Lung (tissue), 17 donors: ENCODE measurements at places on chromosomes 1 and 21. TPM values are rescaled to one million over a fixed set of nuclear protein-coding genes. Genes with fewer than 3 reads are reported as not detected.

DNA sequence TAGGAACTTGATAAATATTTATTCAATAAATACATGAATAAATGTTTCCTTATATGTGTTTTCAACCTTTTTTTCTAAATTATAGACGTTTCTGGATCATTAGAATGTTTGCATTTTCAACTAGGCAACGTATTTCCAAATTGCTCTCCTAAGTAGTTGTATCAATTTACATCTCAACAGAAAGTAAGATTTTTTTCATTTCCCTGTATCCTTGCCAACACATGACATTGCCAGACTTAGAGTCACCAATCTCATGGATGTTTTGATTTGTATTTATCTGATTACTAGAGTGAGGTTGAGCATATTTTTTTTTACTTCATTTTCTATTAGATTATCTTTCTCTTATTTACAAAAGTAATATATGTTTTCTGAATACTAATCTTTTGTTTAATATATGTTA lies 22.2 kb upstream of the SMG7 start:
- DNase-seq, result peak; percentile 70

DNA sequence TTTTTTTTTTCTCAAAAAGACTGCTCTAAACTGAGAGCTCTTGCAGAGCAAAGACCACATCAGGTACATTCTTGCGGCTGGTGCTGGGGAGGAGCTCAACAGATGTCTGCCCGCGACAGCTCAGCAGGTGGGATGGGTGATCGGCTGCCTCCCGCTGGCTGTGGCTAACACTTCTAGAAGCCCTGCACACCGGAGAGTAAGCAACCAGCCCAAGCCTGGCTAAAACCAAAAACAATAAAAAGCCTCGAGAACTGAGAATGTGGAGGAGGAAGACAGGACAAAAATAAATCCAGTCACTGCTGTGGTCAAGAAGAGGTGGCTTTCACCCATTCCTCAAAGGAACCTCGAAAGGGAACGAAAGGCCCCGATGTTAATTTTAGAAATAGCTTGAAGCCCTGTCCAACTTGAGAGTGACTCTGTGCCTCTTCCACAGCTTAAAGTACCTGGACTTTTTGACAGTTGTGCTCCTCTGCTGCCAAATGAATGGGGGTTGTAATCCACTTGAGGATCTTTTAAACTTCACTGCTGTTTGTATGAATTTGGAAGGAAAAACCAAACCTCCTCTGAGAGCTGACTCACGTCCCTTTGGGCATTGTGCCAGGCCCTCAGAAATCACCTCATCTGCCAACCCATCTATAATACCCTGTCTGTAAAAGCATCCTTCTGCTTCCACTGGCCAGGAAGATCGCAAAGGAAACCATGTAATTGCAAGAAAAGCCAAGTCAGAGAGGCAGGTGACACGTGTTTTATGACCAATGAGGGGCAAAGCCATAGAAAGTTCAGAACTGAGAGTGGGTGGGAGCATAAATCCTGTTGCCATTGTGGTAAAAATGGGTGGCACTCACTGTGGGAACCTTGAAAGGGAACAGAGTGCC lies 78.6 kb downstream of the KCNN3 start:
- DNase-seq, result no peak

DNA sequence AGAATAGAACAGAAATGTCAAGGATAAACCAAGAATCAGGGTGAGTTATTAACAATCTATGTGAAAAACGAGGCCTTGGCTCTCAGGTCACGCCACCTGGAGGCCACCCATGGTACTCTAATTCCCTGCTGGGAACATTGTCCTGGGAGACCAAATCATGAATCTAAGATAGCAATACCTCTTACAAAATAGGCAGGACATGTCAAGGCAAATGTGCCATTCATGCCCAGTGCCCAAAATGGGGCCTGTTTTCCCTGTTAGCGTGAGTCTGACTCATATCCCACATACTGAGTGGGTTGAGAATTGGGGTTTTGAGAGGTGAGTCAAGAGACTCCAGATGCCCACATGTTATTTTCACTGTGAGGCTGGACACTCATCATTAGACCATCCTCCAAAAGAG lies 380.8 kb downstream of the HHIPL2 start:
- peak; percentile 3 for DNase-seq

DNA sequence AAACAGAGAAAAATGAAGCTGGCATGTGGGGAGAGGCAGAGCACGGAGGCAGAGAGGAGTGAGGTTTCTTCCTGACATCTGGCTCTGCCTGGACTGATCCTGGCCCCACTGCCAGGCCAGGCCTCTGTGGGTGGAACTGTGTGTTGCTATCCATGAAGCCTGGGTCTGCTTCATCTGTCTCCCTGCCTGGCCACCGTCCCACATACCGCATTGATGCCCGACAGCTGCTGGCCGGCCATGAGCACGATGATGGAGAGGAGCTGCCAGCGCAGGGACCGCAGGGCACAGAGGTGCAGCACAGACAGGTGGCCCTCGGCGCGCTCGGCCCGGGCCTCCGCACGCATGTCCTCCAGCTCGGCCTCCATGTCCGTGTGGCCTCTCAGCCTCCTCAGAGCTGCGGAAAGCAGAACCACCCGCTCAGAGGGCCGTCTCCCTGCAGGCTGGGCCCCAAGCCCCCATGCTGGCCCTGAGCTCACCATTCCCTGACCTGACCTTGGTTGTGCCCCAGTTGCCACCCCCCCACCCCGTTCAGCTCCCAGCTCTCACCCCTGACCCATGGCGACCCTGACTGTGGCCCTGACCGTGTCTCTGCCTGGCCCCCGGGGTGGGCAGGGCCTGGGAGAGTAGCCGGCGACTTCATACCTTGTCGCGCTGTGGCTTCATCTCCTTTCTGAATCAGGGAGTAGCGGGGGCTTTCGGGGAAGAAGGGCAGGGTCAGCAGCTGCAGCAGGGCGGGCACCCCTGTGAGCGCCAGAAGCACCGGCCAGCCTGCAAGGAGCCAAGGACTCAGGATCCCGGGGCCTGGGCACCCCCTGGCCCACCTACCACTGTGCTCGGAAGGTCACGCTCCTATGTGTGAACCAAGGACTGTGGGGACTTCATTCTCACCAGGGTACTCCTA lies 11.5 kb downstream of the SLC2A7 start:
- peak; percentile 23 for DNase-seq

DNA sequence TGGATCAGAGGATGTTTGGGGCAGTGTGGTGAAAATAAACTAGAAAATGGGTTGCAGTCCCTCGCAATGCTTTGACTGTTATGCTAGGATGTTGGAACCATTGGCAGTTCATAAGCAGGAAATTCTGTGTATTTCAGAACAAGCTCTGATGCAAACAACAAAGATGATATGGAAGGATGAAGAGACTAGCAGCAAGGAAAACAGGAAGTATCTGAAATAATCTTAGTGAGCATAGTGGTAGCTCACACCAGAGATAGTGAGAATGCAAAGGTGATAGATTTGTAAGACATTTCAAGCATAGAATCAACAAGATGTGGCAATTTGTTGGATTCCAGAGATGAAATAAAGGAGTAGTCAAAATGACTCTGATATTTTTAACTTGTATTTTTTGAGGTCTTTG lies 11.1 kb upstream of the RCC1 start:
- DNase-seq, result no peak

- no peak for DNase-seq
Measured at GRCh38 chr1:148355976-148356375, 127.1 kb downstream of the PPIAL4G start.

- no peak for DNase-seq
Measured at GRCh38 chr1:93723110-93723509, 41.5 kb upstream of the BCAR3 start.

DNA sequence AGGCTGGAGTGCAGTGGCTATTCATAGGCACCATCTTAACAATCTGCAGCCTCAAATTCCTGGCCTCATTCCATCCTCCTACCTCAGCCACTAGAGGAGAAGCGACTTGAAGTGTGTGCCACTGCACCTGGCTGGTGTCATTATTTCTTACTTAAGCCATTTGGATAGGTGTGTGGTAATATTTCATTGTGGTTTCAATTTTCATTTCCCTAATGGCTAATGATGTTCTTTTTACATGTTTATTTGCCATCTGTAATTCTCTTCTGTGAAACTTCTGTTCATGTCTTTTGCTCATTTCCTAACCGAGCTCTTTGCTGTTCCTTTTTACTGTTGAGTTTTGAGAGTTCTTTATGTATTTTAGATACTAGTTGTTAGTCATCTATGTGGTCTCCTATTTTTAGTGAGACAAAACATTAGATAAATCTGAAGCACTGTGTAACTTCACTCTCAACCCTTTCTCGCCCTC lies 66.8 kb downstream of the SLC27A3 start:
- DNase-seq, result no peak

DNA sequence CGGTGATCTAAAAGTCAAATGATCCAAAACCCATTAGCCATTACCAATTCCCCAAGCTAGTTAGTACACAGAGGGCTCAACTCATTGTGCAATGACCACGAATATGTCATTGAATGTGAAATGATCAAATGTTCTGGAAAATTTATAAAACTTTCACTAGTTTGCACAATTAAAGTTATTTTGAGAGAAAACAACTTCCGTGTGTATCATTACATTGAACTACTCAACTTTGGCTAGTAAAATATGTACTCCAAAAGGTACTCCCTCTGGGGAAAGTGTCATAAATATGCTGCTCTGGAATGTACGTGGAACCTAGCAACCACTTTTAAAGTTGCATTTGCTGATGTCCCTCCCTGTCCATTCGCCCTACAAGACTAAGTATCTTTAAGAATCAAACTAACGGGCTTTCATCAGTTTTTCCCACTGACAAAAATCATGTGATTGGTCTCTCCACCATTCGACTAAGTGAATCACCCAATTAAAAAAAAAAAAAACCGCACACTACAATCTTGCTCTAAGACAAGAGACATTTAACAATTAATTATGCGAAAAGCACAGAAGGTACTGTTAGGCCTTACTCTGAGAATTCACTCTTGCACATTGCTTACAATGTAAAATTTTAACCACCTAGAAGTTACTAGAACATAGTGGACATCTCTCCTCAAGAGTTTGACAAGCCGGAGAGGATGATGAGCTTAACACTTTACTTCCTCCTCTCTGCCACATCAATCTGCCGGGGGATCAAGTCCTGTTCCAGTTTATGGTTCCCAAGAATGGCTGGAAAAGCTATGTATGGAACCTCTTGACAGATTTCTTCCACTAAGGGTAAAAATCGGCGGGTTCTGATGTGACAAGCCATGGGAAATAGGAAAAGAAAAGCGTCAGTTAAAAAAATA lies 1.2 kb downstream of the ACBD3 start:
- no peak for DNase-seq

- DNase-seq, result no peak
Measured at GRCh38 chr1:239457491-239458143, 71.2 kb downstream of the CHRM3 start.

- no peak for DNase-seq
Measured at GRCh38 chr1:111192074-111192473, 8.4 kb downstream of the DENND2D start.

- DNase-seq, result peak; percentile 19
Measured at GRCh38 chr1:161069731-161070270, at the start of gene ARHGAP30. TSS of gene ARHGAP30 (minus strand) at chr1:161069891. CDS start at chr1:161069624, 267 bp downstream.

- no peak for DNase-seq
Measured at GRCh38 chr1:37817481-37817880, 9.5 kb upstream of the YRDC start.

FCRLB gene
- 0.86 TPM for total RNA-seq

CFAP74 gene
- 7.3 TPM for total RNA-seq

TYW3 gene
- total RNA-seq, result 17.9 TPM

PRAMEF9 gene
- not detected for total RNA-seq

PLD5 gene
- 0.43 TPM for total RNA-seq

TSPAN2 gene
- total RNA-seq, result 10.0 TPM

FYB2 gene
- total RNA-seq, result 5.1 TPM

IRF6 gene
- 28.3 TPM for total RNA-seq

DUSP12 gene
- 19.4 TPM for total RNA-seq

LBR gene
- total RNA-seq, result 76.6 TPM

CFHR1 gene
- 0.21 TPM for total RNA-seq

ANGPTL7 gene
- 0.48 TPM for total RNA-seq
